ENCODE measurements at places on chromosomes 5 and 9.

- DNase-seq = no peak
Measured at GRCh38 chr5:33843579-33843978, 48.2 kb downstream of the ADAMTS12 start.

DNA sequence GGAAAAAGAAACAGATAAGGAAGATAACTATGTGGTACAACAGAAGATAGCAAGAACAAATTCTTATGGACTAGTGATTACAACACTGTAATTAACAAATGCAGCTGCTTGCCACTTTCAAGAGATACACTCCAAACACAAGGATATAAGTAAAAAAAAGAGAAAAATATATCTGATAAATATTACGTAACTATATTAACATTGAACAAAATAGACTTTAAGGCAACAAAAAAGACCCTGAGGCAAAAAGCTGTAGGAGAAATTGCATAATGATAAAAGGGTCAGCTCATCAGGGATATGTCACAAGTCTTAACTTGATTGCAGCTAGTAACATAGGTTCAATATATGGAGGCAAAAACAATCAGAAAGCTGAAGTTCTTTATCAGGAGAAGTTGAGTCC lies 51.3 kb upstream of the RNF130 start:
- DNase-seq = no peak

DNA sequence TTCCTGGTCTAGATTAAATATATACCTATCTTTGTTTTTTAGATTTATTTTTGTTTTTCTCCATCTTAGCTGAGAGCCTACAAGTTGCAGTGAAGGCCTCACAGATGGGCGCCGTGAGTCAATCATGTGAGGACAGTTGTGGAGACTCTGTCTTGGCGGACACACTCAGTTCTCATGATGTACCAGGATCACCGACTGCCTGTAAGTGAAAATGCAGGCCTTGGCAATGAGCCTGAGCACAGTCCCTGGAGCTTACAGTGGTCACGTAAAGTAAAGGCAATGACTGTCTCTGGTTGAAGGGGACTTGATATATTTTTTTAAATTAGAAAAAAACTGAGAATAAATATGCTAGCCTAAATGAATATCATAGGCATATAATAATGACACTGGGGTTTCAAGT lies 271.9 kb downstream of the ARHGEF28 start:
- no peak for DNase-seq

- no peak for DNase-seq
Measured at GRCh38 chr5:179228341-179229121, 116.7 kb downstream of the ADAMTS2 start.

- DNase-seq = no peak
Measured at GRCh38 chr5:17169507-17169906, 47.9 kb upstream of the BASP1 start.

GRCh38 chr5:114001076-114001475 lies 360.8 kb upstream of the KCNN2 start:
- DNase-seq = no peak

- DNase-seq = no peak
Measured at GRCh38 chr5:136769093-136769492, 403.7 kb upstream of the TRPC7 start.

- DNase-seq = no peak
Measured at GRCh38 chr9:23555851-23556250, 270.2 kb downstream of the ELAVL2 start.

Data from NB4 (cell line).